GM04504 (cell line): ENCODE measurements at places on chromosomes 2 and 18.

DNA sequence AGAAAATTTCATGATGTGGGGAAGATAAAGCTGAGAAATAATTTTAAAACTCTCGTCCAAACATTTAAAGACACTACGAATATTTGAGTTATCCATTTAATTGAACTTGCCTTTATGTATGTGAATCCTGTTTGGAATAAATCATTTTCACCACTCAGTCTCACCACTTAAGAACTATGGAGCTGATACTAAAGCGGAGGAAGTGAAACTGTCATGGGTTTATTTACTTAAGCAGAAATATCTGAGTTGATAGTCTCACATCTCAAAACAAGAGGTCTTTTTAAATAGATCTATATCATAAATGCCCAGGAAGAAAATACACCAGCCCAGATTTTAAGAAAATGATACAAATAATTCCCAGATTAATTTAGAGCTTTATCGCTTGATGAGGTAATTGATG, 532.4 kb downstream of the ZNF804A start:
- DNase-seq: no peak

DNA sequence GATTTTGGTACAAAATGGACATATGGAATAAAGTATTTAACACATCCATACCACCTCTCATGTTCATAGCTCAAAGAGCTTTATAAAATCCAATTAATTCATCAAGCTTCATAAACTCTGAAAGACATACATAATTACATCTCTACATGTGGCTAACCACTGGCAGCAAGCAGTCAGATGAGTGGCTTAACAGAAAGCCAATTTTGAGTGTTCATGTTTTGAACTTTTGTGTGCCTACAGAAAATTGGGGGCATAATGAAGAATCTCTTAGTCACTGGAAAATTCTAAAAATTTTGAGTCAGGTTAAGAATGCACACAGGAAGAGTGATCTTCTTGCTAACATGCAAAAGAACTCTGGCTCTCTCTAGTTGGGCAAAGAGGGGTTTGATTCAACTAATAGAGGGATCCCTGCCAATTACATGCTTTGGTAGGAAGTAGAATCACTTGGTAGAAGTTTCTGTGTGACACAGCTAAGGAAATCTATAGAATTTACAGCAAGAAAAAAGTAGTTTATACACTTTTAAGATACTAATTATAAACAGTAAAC, 287.4 kb downstream of the NOL4 start:
- DNase-seq: no peak

GRCh38 chr18:5969989-5970403, 74.7 kb upstream of the TMEM200C start:
- DNase-seq: no peak

GRCh38 chr2:202944408-202944807, 32.3 kb downstream of the CARF start:
- no peak for DNase-seq

DNA sequence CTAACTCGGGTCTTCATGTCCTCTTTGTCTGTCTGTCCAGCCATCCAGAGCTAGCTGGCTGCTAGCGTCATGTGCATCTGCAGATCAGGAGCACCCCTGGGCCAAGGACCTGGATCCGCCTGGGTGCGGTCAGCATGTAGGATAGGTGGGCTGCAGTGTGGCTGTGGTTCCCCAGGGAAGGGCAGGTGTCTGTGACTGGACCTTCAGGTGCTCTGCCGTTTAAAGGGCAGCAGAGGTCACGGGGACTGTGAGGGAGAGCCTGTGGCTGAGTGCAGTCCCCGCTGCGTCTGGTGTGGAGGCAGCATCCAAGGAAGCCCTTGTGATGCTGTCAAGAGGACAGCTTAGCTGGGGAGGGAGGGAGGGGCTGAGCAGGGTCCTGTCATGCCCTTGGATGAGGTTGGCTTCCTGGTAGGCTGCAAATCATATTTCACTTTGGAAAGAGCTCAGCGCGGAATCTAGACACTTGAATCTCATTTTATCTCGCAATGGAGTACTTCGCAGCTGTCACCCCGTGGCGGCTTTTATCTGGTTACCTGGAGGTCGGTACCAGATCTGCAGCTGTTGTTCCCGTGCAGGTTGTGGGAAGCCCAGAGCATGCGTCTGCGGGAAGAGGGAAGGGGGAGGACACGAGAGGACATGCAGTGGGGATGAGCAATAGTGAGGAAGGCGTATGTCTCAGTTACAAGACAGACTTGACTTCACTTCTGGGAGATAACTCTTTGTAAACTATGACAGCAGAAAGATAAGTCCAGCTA, 5.9 kb upstream of the RALB start:
- DNase-seq: no peak

DNA sequence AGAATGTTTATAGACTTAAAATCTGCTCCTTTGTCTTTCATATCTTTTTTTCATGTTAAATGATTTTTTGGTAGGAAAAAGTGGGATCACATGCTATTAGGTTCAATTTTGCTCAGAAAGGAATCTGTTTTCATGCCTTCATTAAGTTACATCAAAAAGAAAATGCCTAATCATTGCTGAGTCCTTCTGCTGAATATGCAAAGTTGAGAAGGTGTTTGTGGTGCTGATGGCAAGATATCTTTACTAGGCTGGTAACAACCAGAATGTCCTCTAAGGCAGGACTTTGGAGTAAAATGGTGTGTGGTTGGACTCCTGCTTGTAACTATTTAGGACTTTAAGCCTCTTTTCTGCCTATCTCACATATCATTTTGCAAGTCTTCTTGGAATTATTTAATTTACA, 88.3 kb downstream of the TRIB2 start:
- no peak for DNase-seq

GRCh38 chr18:28149810-28150420, 27.0 kb downstream of the CDH2 start:
- DNase-seq: no peak

DNA sequence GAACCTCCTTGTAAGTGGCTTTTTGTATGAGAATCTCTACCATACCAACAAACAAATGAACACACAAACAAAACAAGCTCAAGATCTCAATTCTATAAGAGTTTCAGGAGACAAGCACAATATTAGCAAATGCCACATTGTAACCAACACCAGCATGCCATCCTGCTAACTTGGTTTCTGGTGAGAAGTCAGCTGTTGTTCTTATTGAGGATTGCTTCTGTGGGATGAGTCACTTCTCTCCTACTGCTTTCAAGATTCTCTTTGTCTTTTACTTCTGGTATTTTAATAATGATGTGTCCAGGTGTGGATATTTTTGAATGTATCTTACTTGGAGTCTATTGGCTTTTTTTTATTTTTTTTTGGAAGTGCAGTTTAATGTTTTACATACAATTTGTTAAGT, 131.7 kb downstream of the BCL2L11 start:
- DNase-seq: no peak

DNA sequence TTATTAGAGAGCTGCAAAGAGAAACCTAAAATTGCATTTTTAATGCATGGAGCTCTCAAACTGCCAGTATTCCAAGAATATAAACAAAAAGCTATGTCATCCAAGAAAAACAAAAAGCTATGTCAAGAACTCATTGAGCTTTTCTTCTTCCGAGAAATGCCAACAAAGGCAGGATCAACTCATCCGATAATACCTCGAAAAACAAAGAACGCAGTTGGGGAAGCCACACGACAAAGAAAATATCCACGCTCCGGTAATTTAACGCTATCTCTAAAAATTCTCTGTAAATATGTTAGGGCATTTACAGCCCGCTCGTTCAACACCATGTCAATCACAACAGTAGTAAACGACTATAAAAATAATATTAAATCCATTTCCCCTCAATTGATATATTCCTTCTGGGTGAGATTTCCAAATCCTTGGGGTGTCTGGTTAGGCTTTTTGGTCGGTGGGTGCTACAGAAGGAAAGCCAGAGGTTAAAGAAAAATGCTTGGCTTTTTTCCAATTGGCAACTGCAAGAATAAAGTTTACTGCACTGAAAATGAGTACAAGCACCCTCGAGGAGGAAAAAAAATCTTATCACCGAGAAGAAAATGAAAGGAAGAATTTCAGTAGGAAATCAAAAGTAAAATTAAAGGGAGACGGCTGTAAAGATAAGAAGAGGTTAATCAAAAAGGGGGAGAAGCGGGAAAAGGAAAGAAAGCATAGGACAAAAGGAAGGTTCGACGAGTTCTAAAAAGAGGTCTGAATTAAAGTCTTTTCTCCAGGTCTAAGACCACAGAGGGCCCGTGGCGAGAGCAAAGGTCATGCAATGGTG, 856 bp downstream of the TIA1 start:
- no peak for DNase-seq

- no peak for DNase-seq
Measured at GRCh38 chr2:75142081-75142480, 57.2 kb downstream of the TACR1 start.
